ENCODE measurements at places on chromosomes 1 and 21.

- DNase-seq = no peak
Measured at GRCh38 chr1:54110996-54111395, 41.8 kb downstream of the CDCP2 start.

GRCh38 chr1:96730574-96731298 lies 9.2 kb downstream of the PTBP2 start:
- no peak for DNase-seq

- no peak for DNase-seq
Measured at GRCh38 chr1:235953801-235954200, 87.1 kb upstream of the LYST start.

DNA sequence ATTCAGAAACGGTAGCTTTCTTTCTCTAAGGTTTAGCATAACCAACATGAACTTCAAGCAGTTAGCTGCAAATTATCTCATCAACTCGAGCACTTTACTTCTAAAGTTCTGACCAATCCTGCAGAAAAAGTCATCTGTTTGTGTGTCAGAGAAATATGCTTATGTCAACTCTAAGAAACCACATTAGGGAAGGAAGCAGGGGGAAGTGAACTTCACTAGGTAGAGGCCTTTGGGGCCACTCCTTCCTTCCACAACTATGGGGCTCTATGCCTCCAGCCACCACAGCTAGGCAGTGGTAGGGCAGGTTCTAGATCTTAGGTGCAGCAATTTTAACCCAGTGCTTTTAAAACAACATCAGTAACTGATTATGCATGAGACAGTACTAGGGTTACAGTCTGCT lies 375.9 kb downstream of the DSCAM start:
- DNase-seq = no peak

DNA sequence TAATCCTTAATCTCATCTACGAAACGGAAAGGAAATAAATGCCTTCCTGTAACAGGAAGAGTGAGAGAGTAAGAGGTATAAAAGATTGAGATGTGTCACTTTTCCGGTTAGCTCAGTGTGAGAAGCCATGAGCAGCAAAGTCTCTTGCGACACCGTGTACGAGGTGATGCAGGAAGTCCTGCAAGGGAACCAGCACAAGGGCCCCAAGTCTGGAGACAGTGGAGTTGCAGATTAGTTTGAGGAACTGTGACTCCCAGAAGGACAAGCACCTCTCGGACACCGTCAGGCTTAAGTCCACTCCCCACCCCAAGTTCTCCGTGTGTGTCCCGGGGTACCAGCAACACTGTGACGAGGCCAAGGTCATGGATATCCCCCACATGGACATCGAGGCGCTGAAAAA lies 592.3 kb upstream of the ADGRL2 start:
- DNase-seq = no peak

DNA sequence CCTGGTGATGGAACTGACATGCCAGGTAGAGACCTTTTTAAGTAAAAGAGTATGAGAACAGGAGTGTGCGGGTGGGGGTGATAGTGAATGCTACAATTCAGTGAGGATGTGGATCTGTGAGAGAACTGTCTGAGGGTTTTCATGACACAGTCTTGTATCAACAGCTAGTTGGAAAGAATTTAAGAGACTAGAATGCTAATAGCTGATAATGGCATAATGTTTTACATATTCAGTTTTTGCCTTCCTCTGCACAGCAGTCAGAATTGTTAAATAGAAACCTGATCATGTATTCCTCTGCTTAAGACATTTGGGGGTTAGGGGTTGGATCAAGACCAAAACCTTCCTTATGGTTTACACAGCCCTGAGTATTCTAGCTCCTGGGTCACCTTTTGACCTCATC lies 152.8 kb upstream of the ZRANB2 start:
- DNase-seq = no peak

DNA sequence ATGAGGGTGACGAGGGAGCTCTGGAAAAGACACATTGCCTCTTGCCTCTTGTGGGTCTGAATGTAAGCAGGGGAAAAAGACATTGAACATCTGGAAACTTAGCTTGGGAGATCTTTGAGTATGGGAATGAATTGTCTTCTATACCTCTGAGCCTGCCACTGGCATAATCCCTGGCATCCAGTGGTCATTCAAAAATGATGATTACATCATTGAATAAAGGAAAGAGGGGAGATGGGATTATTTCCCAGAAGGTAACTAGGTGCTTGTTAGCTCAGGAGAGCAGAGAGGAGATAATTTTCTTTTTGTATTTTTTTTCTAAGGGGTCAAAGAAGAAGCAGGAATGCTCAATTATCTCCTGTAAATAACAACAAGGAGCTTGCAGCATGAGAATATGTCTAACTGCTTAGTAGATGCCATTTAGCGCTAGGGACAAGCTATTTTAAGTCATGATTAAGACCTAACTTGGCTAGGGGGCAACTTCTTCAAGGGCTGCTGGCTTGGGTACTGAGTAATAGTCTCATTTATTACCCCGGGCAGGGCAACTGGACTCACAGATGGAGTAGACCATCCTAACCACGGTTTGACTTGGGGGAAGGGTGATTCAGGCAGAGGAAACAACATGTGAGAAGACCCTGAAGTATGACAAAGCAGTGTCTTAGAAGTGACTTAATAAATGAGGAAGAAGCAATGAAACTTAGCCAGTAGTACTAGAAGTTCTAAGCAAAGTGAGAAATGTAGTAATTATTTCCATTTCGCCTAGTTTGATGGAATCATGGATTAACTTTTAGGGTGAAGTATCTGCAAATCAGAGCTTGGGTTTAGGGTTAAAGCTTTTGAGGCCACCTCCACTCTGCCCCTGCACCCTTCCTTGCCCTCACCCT lies 11.0 kb upstream of the XCL2 start:
- no peak for DNase-seq

GRCh38 chr1:2583331-2583791 lies 3.2 kb upstream of the PRXL2B start:
- no peak for DNase-seq

DNA sequence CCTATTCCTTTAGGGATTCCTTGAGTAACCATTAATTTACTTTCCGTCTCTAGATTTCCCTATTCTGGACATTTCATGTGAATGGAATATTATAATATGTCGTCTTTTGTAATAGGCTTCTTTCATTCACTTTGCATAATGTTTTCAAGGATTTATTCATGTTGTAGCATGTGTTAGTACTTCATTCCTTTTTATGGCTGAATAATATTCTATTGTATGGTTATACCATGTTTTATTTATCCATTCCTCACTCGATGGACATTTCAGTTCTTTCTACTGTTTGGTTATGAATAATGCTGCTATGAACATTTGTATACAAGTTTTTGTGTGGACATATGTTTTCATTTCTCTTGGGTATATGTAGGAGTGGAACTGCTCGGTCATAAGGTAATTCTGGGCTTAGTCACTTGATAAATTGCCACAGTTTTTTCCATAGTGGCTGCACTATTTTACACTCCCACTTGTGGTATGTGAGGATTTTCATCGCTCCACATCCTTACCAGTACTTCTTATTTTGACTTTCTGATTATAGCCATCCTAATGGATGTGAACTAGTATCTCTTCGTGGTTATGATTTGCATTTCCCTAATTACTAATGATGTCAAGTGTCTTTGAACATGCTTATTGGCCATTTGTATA lies 17.7 kb downstream of the PPP2R5A start:
- DNase-seq = no peak

DNA sequence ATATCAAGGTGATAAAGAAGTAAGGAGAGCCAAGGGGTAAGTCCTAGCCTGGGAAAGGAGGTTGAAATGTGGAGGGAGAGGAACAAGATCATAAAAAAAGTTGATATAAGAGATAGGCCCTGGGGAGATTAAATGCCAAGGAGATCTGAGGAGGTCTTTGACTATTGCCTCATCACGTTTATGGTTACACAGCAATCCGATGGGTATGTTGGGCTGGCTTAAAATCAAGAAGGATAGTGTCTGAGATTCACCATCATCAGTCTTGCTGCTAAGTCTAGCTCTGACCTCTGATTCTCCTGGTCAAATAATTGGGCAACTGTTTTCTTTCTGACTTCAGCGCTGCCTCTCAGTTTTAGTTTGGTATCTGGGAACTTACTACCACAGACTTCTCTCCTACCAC lies 416.3 kb downstream of the GPATCH2 start:
- DNase-seq = no peak

DNA sequence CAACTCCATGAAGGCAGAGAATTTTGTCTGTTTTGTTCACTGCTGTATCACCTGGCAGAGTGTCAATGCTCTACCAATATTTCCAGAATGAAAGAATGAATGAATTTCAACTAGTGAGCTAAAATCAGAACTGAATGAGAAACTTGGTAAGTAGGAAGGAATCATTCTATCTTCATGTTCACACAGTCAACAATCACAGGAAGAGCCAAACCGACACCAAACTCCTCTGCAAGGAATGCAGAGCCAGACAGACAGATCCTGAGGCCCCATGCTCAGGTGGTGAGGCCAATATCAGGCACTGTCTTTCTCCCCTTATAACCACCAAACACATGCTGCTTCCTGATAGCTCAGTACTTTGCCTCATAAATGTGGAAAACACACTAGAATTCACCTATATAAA lies 139.1 kb downstream of the SLC45A1 start:
- no peak for DNase-seq

- DNase-seq = no peak
Measured at GRCh38 chr1:45793942-45794604, 9.3 kb upstream of the MAST2 start.

DNA sequence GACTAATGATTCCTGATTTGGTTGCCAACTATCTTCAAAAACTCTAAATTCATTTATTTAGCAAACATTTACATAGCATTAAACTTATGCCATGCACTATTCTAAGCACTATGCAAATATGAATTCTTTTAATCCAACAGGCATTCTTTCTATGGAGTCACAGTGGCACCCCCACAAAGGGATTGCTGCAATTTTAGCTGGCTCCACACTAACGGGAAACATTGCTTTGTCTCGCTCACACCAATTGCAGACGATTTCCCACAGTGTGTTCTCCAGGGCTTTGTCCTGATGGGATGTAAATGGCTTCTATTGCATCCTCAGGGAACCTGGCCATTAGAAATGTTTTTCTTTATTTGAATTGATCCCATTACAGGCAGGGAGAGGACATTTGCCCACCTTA lies 259.1 kb downstream of the BARHL2 start:
- no peak for DNase-seq

GRCh38 chr21:33244779-33245105 lies 15.0 kb downstream of the IFNAR2 start:
- DNase-seq = no peak

DNA sequence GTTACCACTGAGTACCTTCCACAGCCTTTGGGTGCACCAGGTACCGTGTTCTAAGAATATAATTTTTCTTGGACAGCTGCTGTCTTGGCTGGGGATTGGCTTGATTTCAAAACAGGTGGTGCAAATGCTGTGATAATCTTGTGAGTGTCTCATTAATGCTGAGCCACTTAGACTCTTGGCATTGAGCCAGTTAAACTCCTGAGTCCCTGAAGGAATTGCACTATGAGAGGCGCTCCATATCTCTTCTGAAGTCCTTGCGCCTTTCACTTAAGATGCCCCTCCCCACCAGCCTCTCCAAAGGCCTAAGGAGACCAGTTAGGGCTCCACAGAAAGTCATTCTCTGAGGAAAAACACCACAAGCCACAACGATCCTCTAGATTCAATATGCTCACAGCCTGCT lies 51.0 kb downstream of the BACH1 start:
- no peak for DNase-seq

DNA sequence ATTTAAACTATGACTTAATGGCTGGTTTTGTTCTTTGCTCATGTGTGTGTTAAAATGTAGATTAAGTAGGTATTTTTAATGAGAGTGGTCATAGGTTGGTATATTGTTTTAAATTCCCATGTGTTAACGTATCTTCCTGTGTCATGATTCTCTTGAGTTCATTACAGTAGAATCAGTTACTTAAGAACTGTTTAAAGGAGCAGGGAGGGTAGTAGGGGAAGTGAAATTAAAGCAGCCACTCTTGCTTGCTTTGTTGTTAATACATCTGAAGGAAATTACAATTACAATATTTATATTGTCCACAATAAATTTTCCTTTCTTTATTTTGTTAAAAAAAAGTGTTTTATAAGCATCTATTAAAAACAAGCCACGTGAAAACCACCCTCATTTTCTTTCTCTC lies 119.2 kb upstream of the KIAA1614 start:
- DNase-seq = no peak

- DNase-seq = no peak
Measured at GRCh38 chr1:155513300-155513916, 49.2 kb downstream of the ASH1L start.

GRCh38 chr21:41124641-41125201 lies 43.2 kb upstream of the BACE2 start:
- DNase-seq = no peak

DNA sequence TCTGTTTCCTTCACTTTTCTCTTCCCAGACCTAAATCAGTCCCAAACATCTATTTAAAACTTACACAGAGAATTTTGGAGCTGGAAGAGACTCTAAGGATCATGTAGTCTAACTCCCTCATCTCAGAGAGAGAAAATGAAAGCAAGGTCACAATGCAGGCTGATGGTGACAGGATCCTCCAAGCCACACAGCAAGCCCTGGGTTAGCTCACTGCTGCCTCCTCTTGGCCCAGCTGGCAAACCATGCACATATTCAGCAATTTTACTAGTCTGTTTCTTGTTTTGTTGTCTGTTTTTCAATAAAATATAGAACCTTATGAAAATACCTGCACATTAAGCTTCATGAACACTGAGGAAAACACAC lies 27.7 kb upstream of the LY9 start:
- DNase-seq = peak; percentile 78

DNA sequence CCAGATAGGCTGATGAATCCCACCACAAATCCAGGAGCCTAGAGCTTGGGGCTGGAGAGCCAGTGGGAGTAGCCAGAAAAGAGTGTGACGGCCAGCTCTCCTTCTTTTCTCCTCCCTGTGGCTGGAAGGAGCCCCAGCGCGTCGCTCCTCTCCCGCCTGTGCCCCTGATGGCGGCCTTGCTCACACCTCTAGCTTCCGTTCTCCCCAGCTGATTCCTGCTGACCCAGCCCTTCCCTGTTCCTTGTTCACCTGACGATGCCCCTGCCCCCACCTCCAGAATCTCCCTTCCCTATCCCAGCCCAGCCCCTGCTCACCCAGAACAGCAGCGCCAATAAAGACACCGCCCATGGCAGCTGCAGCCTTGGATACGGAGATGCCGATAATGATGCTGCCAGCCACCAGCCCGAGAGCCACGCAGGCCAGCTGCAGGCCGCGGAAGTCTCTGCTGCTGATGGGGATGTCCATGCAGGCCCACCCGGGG lies 656 bp downstream of the KNCN start:
- DNase-seq = no peak

GRCh38 chr1:59248758-59249157 lies 48.1 kb upstream of the FGGY start:
- no peak for DNase-seq

GRCh38 chr1:87834941-87835340 lies 506.3 kb downstream of the LMO4 start:
- DNase-seq = no peak

GRCh38 chr1:185400052-185400451 lies 83.0 kb upstream of the IVNS1ABP start:
- DNase-seq = no peak

DNA sequence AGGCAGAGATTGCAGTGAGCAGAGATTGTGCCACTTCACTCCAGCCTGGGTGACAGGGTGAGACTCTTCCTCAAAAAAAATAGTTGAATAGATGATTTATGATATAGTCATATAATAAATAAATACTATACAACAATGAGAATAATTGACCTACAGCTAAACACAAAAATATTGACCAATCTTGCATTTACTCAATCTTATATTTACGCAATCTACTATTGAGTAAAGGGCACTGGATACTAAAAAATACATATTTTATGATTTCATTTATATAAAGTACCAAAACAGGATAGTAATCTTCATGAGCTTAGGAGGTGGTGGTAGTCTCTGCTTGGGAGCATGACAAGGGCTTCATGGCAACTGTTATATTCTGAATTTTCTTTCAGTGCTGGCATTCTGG lies 19.1 kb upstream of the GBP3 start:
- no peak for DNase-seq
